ENCODE measurements at places on chromosomes 7 and 10. TPM values are rescaled to one million over a fixed set of nuclear protein-coding genes. Genes with fewer than 3 reads are reported as not detected.

The EBF3 gene
- not detected for total RNA-seq

- DNase-seq = no peak
- H3K27me3 ChIP-seq = no peaks in the 10 kb centered on the region
- H3K36me3 ChIP-seq = no peaks in the 10 kb centered on the region
- H3K4me1 ChIP-seq = no peaks in the 10 kb centered on the region
- no peak overlapping the region for H3K27ac ChIP-seq
Observed at GRCh38 chr7:115191526-115191925, 269.6 kb downstream of the MDFIC start.

The AP4M1 gene
- total RNA-seq = 13.0 TPM

DNA sequence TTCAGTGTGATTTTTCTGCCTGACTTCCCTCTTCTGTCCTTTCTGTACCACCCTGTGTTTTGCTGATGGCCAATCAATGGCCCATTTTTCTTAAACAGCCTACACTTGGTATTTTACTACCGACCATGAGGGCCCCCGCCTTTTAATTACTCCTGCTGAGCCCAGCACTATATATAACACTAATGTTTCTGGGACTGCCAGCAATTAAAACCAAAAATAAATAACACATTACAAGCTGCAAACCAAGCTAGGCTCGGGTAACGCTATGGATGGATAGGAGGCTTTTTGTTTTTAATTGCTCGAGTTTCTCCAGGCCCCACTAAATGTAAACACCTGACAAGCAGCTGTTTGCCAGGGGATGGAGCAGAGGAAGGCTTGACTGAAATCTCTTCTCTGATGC, 915.4 kb upstream of the AUTS2 start:
- H3K27ac ChIP-seq = no peak overlapping the region
- no peaks in the 10 kb centered on the region for H3K36me3 ChIP-seq
- no peak for DNase-seq
- no peaks in the 10 kb centered on the region for H3K27me3 ChIP-seq

GRCh38 chr10:25988583-25988982, 54.6 kb downstream of the MYO3A start:
- H3K4me3 ChIP-seq = no peak overlapping the region
- no peak for DNase-seq
- H3K27me3 ChIP-seq = no peaks in the 10 kb centered on the region
- H3K27ac ChIP-seq = no peak overlapping the region
